Muscle of leg (tissue), 16 donors: ENCODE measurements at places on chromosomes 2 and 18. TPM values are rescaled to one million over a fixed set of nuclear protein-coding genes. Genes with fewer than 3 reads are reported as not detected.
A peak's percentile ranks its signal among the peaks of the same experiment; 100 is the strongest.

DNA sequence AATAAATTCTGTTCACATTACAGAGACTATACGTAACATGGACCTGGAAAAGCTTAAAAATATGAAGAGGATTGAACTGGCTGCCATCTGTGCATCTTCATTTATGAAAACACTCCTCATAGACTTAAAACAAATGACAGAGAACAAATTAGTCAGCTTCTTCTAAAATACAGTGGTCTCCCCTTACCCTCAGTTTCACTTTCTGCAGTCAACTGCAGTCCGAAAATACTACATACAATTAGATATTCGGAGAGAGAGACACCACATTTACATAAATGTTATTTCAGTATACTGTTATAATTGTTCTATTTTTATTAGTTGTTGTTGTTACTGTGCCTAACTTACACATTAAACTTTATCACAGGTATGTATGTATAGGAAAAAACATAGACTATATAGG is 6.5 kb downstream of the RNF103 start:
- H3K4me3 ChIP-seq: no peak overlapping the region
- H3K27me3 ChIP-seq: no peaks in the 10 kb centered on the region

- H3K27ac ChIP-seq: no peak overlapping the region
- H3K36me3 ChIP-seq: no peaks in the 10 kb centered on the region
- no peaks in the 10 kb centered on the region for H3K4me1 ChIP-seq
- H3K27me3 ChIP-seq: no peaks in the 10 kb centered on the region
- H3K4me3 ChIP-seq: no peak overlapping the region
- no peak for DNase-seq
Measured at GRCh38 chr2:52639692-52640091, 1127.9 kb upstream of the CHAC2 start.

DNA sequence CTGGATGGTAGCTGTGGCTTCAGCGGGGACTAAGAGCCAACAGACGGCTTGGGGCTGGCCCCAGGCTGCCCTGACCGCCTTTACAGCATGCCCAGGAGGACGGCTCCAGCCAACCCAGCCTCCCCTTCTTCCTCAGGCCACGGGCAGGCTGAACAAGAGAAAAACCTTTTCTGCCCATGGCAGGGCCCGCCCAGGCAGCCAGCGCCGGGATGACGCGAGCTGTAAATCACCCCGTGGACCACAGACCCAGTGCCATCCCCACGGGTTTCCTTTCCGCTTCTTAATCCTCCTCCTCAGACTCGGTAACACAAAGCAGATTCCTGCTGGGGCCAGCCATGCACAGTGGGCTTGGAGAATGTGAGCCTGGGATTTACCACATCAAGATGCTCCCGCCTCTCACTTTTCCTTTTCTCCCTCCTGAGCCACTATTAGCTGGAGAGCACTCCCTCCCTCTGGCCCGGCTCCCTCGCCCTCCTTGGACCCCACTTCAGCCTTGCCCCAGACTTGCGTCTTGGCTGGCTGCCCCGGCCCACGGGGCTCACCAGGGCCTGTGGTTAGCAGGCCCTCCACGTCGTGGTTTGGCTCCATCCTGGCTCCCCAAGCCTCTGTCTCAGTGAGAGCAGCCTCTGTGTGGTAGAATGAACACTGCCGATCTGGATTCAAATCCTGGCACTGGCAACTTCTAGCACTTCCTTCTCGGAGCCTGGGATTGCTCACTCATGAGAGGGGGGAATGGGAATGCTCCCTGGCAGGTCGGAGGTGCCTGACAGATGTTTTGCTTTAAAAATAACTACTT is 31.4 kb downstream of the ATOH8 start:
- no peak overlapping the region for H3K27ac ChIP-seq
- H3K4me1 ChIP-seq: peaks cover 36% of the 10 kb centered on the region
- H3K27me3 ChIP-seq: peaks cover 5% of the 10 kb centered on the region
- no peak for DNase-seq
- H3K36me3 ChIP-seq: peaks cover 25% of the 10 kb centered on the region

DNA sequence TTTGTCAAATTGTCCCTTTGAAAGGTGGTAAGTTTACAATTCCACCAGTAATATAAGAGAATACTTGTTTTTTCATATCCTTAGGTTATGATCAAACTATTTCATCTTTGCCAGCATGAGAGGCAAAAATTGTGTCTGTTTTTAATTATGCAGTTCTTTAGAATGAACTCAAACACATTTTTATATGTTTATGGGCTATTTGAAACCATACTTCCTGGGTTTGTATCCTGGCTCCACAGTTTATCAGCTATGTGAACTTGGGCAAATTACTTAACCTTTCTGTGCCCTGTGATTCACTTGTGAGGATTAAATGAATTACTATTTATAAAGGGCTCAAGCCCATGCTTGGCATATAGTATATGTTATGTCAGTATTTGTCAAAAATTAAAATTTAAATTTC is 109.4 kb downstream of the TANC1 start:
- peaks cover 3% of the 10 kb centered on the region for H3K36me3 ChIP-seq
- no peak overlapping the region for H3K27ac ChIP-seq
- no peaks in the 10 kb centered on the region for H3K27me3 ChIP-seq
- no peak overlapping the region for H3K4me3 ChIP-seq
- DNase-seq: no peak

- H3K4me1 ChIP-seq: peaks cover 3% of the 10 kb centered on the region
- DNase-seq: no peak
- H3K27ac ChIP-seq: no peak overlapping the region
- H3K4me3 ChIP-seq: no peak overlapping the region
- H3K36me3 ChIP-seq: no peaks in the 10 kb centered on the region
Measured at GRCh38 chr2:37337620-37338280, 6.7 kb upstream of the QPCT start.

DNA sequence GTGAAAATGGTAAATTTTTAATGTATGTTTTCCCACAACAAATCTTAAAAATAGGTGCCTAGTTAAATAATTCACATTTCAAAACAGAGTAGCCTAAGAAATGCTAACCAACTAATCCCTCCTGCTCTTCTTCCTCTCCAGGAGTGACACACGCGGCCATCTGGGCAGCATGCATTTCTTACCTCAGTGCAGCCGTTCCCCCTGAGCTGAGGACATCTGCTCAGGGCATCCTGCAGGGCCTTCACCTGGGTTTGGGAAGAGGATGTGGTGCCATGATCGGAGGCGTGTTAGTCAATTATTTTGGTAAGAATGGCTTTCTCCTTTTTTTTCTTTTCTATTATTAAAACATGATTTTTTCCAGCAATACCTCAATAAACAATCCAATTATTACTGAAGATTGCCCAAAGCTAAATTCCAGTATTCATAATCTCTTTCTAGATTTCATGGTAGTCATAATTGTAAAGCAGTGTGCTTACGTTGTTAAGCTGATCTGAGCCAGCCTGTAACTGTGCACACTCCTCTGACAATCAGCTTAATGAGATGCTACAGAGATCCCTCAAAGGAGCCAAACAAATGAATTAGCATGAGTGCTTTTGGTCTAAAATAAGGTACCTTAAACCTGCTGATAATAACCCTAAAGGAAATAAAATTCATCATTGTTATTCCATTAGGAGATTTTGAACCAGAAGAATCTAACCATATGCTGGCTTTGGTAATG is 45.8 kb downstream of the NEMP2 start:
- no peak for DNase-seq
- no peak overlapping the region for H3K4me3 ChIP-seq
- H3K36me3 ChIP-seq: peaks cover 10% of the 10 kb centered on the region
- H3K4me1 ChIP-seq: peaks cover 3% of the 10 kb centered on the region
- H3K27ac ChIP-seq: no peak overlapping the region

- H3K27ac ChIP-seq: no peak overlapping the region
- H3K27me3 ChIP-seq: no peaks in the 10 kb centered on the region
- no peak for DNase-seq
- no peaks in the 10 kb centered on the region for H3K36me3 ChIP-seq
- no peak overlapping the region for H3K4me3 ChIP-seq
Measured at GRCh38 chr2:24182507-24182906, 7.7 kb downstream of the FAM228A start.

- no peaks in the 10 kb centered on the region for H3K27me3 ChIP-seq
- no peaks in the 10 kb centered on the region for H3K4me1 ChIP-seq
Measured at GRCh38 chr2:223570784-223571183, 31.4 kb downstream of the SCG2 start.

DNA sequence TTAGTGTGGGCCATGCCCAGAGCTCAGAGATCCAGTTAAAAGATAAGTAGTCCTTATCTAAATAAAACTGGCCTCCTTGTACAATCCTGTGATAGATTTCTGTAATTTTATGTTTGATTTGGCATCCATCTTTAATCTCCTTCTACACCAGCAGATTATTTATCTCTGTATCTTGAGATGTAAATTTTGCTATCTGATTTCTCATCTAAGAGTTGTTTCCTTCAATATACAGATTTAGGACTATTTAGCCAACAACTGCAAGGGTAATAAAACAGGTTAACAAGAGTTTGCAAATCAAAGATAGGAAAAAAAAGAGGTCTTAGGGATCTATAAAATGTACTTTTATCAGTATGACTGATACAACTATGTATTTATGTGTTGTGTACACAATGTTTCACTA is 68.6 kb upstream of the ABCA12 start:
- no peaks in the 10 kb centered on the region for H3K27me3 ChIP-seq
- H3K27ac ChIP-seq: no peak overlapping the region
- DNase-seq: no peak
- H3K4me1 ChIP-seq: no peaks in the 10 kb centered on the region
- H3K36me3 ChIP-seq: no peaks in the 10 kb centered on the region

GRCh38 chr2:95374029-95374428 is 28.5 kb upstream of the FAHD2A start:
- DNase-seq: no peak
- no peak overlapping the region for H3K27ac ChIP-seq
- no peak overlapping the region for H3K4me3 ChIP-seq

- no peak overlapping the region for H3K27ac ChIP-seq
- DNase-seq: no peak
- H3K4me1 ChIP-seq: peaks cover 6% of the 10 kb centered on the region
- no peaks in the 10 kb centered on the region for H3K27me3 ChIP-seq
- H3K36me3 ChIP-seq: no peaks in the 10 kb centered on the region
Measured at GRCh38 chr2:150046810-150047209, 440.7 kb downstream of the RND3 start.

- peak; percentile 72 for DNase-seq
- H3K27ac ChIP-seq: peak overlapping the region; percentile 45
- H3K36me3 ChIP-seq: no peaks in the 10 kb centered on the region
- no peaks in the 10 kb centered on the region for H3K27me3 ChIP-seq
- H3K4me3 ChIP-seq: no peak overlapping the region
Measured at GRCh38 chr2:43387092-43388062, 161.0 kb upstream of the ZFP36L2 start.

DNA sequence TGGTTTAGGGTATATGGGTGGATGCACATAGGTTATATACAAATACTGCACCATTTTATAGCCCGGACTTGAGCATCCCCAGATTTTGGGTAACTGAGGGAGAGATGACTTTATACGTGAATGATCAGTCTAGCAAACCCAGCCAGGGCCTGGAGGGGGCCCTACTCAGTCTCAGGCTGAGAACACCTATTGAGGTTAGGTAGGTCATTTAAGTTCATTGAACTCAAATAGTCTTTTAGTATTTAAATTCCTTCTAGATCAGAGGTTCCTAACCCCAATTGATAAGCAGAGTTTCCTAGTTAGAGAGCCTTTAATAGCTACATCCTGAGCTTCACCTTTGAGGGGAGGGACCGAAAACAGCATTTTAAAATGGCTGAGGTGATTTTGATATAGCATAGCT is 487.0 kb downstream of the DCC start:
- no peaks in the 10 kb centered on the region for H3K4me1 ChIP-seq
- no peaks in the 10 kb centered on the region for H3K36me3 ChIP-seq
- H3K4me3 ChIP-seq: no peak overlapping the region
- no peak overlapping the region for H3K27ac ChIP-seq
- DNase-seq: no peak

Gene CACNB4
- total RNA-seq: 7.2 TPM

GRCh38 chr2:30631051-30631671 is 176.1 kb downstream of the CAPN13 start:
- no peak for DNase-seq

Gene POTEC
- not detected for total RNA-seq

Gene SNORC
- 0.80 TPM for total RNA-seq

DNA sequence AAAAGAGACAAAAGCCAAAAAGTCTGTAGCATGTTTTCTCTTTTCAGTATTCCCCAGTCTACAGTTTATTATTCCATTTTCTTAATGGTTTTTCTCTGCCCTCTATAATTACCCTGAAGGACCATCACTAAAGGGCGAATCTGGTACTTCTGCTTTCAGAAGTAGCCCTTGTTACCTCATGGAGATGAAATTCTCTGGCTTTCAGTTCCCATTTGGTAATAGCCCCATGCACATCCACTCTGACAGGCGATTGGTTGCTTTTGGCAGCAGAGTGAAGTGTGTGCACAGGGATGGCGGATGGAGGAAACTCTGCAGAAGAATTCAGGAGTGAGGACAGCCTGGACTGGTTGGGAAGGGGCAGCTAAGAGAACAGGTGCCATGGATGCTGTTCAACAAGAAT is 66.3 kb upstream of the NABP1 start:
- no peaks in the 10 kb centered on the region for H3K4me1 ChIP-seq
- no peaks in the 10 kb centered on the region for H3K36me3 ChIP-seq
- no peak overlapping the region for H3K4me3 ChIP-seq
- H3K27ac ChIP-seq: no peak overlapping the region
- peak; percentile 72 for DNase-seq
- H3K27me3 ChIP-seq: no peaks in the 10 kb centered on the region

Gene GCG
- 16.6 TPM for total RNA-seq

DNA sequence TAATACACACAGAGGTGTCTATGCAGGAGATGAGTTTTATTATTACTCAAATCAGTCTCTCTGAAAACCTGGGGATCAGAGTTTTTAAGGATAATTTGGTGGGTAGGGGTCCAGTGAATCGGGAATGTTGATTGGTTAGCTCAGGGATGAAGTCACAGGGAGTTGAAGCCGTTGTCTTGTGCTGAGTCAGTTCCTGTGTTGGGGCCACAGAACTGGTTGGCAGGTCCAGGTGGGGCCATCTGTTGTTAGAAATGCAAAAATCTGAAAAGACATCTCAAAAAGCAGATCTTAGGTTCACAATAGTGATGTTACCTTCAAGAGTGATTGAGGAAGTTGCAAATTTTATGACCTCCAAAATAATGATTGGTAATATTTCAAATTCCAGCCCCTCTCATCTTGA is 86.9 kb downstream of the VSNL1 start:
- no peaks in the 10 kb centered on the region for H3K36me3 ChIP-seq
- H3K4me3 ChIP-seq: no peak overlapping the region
- H3K27ac ChIP-seq: no peak overlapping the region
- DNase-seq: no peak

GRCh38 chr2:39175026-39175812 is 54.4 kb upstream of the SOS1 start:
- DNase-seq: no peak
- H3K36me3 ChIP-seq: no peaks in the 10 kb centered on the region
- no peaks in the 10 kb centered on the region for H3K27me3 ChIP-seq
- H3K4me3 ChIP-seq: no peak overlapping the region
- no peak overlapping the region for H3K27ac ChIP-seq

Gene GPR17
- total RNA-seq: 0.53 TPM

Gene LGALSL
- 12.2 TPM for total RNA-seq

- no peak for DNase-seq
- no peaks in the 10 kb centered on the region for H3K27me3 ChIP-seq
- no peak overlapping the region for H3K27ac ChIP-seq
- H3K4me1 ChIP-seq: no peaks in the 10 kb centered on the region
- H3K36me3 ChIP-seq: no peaks in the 10 kb centered on the region
- H3K4me3 ChIP-seq: no peak overlapping the region
Measured at GRCh38 chr2:31666878-31667277, 86.1 kb upstream of the SRD5A2 start.

GRCh38 chr18:77772177-77772576 is 522.5 kb downstream of the GALR1 start:
- H3K4me3 ChIP-seq: no peak overlapping the region
- H3K27me3 ChIP-seq: no peaks in the 10 kb centered on the region
- no peaks in the 10 kb centered on the region for H3K36me3 ChIP-seq

- no peaks in the 10 kb centered on the region for H3K36me3 ChIP-seq
- H3K27ac ChIP-seq: no peak overlapping the region
- H3K4me3 ChIP-seq: no peak overlapping the region
Measured at GRCh38 chr2:203799908-203800307, 67.7 kb upstream of the CTLA4 start.

Gene CCDC178
- 0.58 TPM for total RNA-seq

Gene SALL3
- total RNA-seq: not detected
